ENCODE measurements at places on chromosomes 4 and X.

DNA sequence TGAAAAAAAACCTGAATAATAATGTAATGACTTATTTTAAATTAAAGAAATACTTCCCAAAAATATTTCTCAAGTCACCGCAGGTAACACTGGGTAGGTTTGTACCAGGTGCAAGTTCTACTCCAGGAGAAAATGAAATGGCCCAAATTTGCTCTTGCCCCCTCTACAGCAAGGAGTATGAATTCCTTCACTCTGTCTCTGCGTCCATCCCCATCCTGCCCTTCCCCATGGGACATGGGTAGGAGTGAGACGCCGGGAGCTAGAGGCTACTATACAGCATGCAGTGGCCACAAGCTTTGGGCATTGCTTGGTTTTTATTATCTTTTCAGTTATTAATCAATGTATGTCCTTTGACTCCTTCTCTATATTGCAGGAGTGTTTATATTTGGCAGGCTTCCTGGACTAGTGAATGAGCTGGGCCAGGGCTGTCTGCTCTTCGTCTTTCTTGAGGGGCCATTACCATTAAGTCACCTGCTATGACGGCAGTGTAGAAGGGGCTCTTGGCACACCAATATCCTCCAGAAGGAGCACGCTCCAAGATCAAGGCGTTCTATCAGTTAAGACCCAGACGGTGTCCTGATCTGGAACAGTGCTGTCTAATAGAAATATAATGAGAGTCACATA, 149.6 kb downstream of the ENPP6 start:
- no peak for DNase-seq

- no peak for DNase-seq
Observed at GRCh38 chrX:45758319-45758718, 557.6 kb upstream of the DIPK2B start.

- DNase-seq: no peak
Observed at GRCh38 chrX:115427861-115428410, 133.0 kb upstream of the PLS3 start.

- DNase-seq: no peak
Observed at GRCh38 chrX:86369847-86370630, 221.8 kb downstream of the DACH2 start.

- DNase-seq: no peak
Observed at GRCh38 chrX:22237479-22237878, 35.2 kb upstream of the CBLL2 start.

- DNase-seq: no peak
Observed at GRCh38 chrX:151624677-151625076, 61.2 kb downstream of the PASD1 start.

GRCh38 chr4:156538210-156538609, 433.4 kb downstream of the PDGFC start:
- DNase-seq: no peak

DNA sequence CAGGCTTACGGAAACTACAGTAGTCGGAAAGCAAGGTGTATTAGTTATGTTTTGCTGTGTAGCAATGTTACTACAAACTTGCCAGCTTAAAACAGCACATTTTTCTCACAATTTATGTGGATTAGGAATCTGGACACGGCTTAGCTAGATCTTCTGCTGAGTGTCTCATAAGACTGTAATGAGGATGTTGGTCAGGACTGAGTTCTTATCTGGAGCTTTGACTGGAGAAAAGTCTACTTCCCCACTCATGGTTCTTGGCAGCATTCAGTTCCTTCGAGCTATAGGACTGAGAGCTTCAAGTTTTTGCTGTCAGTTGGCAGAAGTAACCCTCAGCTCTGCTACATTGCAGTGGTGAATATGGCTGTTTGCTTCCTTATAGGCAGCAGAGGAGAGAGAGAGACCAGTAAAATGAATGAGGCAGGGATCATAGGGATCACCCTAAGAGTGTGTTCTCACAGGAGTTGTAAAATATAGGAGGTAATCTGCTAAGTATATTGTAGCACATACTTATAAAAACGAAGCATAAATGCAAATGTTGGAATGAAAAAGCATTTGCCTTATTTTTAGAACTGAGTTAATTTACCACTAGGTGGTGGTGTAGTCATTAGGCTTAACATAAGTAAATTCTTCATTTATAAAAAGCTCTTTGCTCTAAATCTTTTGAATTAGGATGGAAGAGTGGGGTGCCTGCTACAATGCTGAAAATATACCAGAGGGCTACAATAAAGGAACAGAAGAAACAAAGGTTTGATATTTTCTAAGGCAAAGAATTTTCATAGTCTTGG, 38.6 kb downstream of the ALG13 start:
- no peak for DNase-seq

GRCh38 chr4:138512756-138513155, 270.6 kb upstream of the SLC7A11 start:
- no peak for DNase-seq

DNA sequence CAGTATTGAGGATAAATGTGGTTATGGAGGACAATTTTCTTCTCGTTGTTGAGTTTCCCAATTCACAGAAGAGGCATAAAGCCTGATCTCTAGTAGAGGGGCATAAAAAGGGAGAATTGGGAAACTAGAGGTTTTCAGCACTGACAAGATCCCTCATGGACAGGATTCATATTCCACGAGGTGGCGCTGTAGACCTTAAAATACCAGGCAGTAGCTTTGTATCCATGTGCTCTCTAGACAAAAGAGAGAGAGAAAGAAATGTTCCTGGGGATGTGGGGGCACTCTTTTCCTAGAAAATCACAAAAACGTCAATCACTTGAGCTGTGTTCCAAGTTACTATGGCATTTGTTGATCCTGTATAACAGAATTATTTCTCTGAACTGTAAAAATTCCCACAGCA, 128.3 kb downstream of the MAGEE1 start:
- no peak for DNase-seq

DNA sequence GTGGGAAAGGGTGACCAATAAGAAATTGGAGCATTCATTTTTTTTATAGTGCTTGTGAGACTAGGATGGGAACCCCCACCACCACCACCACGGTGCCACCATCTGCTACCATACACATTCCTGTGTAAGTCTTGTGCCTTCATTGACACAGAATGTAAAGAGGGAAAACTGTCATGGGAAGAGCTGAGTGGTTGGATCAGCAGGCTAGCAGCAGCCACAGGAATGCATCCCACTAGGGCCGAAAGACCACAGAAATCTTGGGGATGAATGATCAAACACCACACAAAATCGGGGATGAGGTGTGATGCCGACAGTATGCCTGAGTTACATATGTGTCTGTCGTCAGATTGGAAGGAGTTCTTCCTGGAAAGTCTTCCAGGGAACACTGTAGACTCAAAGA, 69.2 kb downstream of the SRPX start:
- no peak for DNase-seq

- DNase-seq: no peak
Observed at GRCh38 chr4:188728359-188728758, 589.1 kb downstream of the TRIML1 start.

DNA sequence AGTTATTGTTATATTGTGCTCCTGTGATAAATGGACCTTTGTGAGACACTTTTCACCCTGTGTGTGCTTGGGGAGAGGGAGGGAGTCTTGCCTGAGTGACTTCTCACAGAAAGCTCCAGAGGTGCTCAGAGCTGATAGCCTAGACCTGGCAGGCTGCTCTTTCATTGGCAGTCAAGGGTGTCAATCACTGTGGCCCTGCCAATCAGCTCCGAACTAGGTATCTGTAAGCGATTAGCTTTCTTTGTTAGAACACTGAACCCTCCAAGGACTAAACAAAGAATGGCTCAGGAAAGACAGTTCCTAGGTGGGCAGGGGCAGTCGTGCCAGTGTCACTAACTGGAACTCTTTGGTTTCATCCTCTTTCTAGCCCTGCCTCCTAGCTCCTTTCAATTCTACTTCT, 2.7 kb upstream of the NALF2 start:
- DNase-seq: no peak
